ENCODE measurements at places on chromosomes 7 and 10. TPM values are rescaled to one million over a fixed set of nuclear protein-coding genes. Genes with fewer than 3 reads are reported as not detected.

DNA sequence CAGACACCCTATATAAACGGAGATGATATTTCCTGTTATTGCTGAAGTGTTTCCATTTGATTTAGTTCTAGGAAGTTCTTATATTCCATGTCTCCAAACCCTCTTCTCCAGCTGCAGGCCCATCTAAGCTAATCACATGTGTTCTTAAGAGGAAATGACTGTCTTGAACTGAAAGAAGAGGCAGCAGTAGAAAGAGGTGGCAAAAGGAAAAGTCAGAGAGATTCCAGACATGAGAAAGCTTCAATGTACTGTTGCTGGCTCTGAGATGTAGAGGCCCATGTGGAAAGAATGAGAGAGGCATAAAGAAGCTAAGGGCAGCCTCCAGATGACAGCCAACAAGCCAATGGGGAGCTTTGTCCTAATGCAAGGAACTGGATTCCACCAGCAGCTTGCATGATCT is 287.2 kb downstream of the GFRA1 start:
- no peak for DNase-seq

DNA sequence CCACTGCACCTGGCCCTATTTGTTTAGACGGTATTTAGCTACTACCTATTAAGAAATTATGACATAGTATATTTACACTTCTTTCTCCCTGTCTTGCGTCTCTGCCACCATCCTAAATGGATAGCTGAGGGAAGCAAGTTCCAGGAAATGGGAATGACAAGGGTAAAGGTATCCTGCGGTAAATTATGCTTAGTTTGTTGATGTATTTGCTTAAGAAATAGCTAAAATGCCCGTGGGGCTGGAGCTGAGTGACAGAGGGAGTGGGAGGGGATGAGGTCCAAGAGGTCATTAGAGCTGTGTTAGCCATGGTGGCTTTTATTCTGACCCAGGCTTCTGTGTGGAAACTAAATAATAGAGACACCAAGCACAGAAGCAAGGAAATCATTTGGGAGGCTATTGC is 29.0 kb upstream of the UBE2D1 start:
- no peak for DNase-seq

GRCh38 chr10:47359626-47360418 is 11.7 kb downstream of the RBP3 start:
- no peak for DNase-seq

DNA sequence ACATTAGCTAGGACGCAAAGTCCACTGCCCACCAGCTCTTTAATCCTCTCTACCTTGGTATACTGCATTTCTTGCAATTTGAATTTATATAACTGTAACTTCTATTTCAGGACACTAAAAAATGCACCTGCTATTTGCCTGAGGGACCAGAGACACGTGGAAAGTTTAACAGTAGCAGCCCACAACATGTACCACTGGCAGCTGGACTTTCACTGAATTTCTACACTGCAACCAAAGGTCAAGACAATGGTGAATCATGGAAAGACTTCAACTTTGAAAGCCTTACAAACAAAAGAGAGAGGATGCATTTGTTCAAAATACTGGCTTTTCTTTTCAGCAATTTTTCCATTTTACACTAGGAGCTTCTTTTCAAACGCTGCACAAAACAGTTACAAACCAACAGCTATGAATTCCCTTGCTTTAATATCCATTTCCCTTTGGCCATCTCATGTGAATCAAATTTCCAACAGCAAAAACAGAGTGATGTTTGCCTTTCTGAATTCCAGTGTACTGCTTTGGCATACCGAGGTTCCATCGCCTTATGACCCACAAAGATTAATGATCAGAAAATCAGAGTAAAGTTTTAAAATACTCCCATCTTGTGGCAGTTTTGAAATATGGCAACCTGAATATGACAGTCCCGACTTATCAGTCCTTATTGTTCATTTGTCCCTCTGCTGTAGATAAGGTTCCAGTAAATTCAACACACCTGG is 29.9 kb upstream of the HNRNPH3 start:
- DNase-seq: no peak

- no peak for DNase-seq
These were observed 79.1 kb downstream of the LARP4B start for GRCh38 chr10:852386-852785.

DNA sequence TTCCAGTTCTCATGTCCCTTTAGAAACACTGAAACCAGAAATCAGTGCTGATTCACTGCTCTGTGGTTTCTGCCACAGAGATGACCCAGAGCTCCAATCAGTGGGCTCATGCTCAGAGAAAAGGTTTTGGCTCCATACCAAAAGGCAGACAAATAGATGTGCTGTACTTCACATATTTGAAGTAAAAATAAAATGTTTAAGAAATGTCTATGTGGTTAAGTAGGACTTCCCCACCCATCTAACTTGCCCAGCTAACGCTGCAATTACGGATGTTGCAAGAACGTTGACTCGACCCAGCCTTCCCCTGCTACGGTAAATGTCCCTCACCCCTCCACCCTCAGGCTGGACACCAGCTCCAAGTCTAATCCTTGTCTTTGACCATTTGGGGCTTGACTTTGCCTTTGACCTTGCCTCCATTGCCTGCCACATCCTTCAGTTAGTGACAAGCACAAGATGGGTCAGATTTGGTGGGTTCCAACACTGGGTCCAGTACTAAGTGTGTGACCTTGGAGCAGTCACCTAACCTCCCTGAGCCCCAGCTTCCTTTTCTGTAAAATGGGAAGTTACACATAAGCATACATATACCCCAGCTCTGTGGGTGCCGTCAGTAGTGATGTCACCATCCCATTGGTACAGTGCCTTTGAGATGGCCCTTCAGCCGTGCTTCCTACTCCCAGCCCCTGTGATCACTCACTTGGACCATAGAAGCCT is 95.8 kb downstream of the CHST15 start:
- no peak for DNase-seq

DNA sequence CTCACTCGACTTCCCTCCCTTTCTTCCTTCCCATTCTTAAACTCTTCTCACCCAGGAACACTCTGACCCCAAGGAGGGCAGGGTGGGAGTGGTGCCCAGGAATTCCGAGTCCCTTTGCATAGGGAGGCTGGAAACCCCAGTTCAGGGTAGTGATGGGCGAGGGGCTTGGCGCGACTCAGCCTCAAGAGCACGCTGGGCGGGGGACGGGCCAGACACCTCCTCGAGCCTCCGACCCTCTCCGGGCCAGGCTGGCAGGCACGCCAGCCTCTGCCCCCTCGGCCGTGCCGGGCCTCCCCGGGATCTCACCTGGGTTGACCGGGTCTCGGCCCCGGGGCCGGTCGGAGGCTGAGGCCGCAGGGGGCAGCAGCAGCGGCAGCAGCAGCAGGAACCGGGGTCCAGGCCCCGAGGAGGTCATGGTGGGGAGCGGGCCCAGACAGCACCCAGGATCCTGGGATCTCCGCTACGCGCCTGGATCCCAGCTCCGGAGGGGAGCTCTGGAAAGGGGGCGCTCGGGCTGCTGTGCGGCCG is 457 bp downstream of the PLOD3 start:
- no peak for DNase-seq

DNA sequence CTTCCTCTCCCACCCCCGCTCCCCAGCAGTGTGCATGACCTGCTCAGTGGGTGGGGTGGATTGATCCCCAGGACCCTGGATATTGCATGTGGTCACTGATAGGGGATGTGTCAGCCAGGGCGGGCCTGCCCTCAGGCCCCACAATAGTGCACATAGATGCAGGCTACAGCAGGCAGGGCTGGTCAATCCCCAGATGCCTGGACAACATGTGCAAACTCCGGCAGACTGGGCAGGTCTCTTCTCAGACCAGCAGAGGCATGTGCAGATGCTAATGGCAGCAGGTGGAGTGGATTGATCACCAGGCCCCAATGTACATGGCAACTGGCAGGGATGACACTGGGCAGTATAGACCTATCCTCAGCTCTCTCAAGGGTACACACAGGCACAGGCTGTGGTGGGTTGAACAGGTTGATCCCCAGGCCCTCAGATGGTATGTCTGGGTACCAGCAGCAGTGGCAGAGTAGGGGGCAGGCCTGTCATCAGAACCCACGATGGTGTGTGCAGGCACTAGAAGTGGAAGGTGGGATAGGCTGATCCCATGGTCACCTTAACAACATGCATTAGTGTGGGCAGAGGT is 98.6 kb downstream of the LANCL2 start:
- no peak for DNase-seq

TYW1B gene
- 14.2 TPM for total RNA-seq

ASAH2 gene
- not detected for total RNA-seq

ADAM22 gene
- 19.8 TPM for total RNA-seq

FXYD4 gene
- not detected for total RNA-seq

WNT16 gene
- total RNA-seq: not detected
